Activated CD4-positive, CD25-positive, alpha-beta regulatory T cell treated with anti-CD3 and anti-CD28 coated beads, Interleukin-2, amount 50 U/mL, for 72 hours (primary cell): ENCODE measurements at places on chromosomes 5 and 9.
A peak's percentile ranks its signal among the peaks of the same experiment; 100 is the strongest.

DNA sequence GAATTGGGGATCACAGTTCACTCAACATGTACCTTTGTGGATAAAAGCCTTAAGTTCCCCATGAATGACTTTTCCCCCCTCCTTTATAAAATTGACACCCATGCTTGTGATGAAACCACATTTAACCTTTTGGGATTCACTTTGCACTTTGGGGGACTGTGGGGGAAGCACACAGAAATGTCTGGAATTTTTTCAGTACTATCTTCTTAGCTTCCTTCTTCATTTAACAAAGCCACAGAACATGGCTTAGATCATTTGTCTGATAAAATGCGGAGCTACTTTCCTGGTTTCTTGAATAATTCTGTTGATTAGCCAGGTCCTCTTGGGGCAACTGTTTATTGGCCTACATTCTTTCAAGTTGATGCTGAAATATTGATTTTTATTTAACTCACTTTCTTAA, 29.9 kb downstream of the TNFSF15 start:
- DNase-seq: no peak

DNA sequence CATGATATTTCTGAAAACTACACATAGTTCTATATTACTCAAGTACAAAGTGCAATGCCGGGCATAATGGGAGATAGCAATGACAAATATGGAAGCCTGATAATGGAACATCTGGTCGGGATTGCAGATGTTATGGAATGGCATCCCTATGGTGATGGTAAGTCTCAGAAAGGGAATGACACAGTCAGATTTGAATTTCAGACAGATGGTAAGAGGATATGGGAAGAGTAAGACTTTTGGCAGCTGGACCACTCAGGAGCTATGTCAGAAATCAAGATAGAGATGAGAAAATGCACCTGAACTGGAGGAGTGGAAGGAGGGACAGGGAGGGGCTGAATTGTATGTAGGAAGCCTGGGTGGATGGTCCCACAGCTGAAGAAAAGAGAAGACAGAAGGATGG, 200.0 kb downstream of the DTWD2 start:
- DNase-seq: no peak

- DNase-seq: peak; percentile 41
Observed at GRCh38 chr5:159208514-159209437, 577 bp downstream of the RNF145 start.

DNA sequence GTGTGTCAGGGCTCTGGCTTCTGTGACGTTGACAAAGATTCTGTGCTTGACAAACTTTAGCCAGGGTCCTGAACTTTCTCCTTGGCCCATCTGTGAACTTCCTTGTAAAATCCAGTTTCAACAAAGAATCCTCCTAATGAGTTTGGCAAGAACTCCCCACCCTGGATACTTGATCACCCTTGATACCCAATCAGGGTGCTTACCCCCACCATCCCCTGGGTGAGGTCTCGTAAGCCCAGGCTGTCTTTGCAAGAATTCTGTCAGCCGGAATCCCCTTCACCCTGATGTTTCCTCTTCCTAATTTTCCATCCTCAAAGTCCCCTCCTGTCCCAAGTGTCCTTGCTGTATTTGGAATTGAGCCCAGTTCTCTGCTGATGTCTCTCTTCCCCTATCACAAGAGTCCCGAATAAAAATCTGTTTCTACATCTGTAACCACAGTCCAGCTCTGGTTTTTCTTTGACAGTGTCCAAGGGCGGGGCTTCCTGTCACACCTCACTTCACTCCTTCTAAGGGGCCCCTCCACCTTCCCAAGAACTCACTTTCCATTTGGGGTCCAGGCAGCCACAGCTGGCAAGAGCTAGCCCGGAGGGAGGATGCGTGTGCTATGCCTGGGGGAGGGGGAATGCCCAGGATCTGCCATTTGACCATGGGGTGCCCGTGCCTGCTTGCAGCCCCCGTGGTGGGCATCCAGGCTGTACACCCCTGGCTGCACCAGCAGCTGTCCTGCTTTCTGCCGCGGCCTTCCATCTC, 2.7 kb upstream of the CARD19 start:
- DNase-seq: no peak

DNA sequence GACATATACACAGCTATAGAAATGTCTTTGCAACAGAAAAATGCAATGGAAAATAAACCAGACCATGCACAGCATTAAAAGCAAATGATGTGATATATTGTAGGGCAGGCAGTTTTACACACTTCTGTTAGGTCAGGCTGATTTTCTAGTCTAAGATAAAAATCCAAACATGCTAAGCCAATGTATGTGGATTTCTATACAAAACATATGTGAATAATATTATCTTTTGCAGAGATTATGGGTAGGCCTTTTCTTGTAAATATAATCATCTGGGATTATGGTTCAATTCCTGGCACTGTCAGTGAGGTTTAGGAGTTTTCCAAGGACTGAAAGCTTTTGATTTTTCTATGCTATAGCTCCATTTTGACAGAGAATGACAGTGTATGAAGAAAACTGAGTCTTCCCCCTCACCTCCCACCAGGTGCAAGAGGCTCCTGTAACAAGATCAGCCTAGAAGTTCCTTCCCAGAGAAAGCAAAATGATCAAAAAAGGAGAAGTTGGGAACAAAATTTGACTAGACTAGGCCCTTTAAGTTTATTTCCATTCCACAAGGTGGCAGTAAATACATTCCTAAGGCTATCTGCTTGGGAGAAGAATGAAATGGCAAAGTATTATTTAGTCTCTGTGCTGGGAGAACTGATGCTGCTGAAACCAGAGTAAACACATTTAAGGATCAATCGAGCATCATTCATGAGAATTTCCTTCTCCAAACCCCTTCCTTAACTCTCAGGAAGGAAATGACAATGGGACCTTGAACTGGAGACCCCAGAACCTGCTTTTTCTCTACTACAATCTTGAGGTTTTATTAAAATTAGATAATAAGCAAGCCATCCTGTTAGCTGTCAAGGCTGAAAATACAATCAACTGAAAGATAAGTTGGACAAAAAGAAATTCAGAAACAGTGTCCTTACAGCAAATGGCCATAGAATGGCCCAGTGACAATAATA, 133.0 kb upstream of the TUT7 start:
- DNase-seq: no peak

- DNase-seq: no peak
Observed at GRCh38 chr9:84670138-84671041, 861 bp downstream of the NTRK2 start.

DNA sequence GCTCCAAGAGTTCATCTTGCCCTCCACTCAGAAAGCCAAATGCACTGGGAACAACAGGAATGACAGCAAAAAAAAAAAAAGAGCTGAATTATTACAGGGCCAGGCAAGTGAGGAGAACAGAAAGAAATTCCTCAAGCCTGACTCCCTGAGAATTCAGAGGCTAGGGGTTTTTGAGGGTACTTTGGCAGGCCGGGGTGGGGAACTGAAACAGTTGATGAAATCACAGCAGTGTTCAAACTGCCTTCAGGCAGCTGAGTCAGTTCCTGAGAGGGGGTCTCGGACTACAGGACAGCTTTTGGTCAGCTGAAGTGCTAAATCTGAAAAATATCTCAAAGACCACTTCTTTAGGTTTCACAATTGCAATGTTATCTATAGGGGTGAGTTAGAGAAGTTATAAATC, 419.4 kb downstream of the SEMA5A start:
- no peak for DNase-seq

DNA sequence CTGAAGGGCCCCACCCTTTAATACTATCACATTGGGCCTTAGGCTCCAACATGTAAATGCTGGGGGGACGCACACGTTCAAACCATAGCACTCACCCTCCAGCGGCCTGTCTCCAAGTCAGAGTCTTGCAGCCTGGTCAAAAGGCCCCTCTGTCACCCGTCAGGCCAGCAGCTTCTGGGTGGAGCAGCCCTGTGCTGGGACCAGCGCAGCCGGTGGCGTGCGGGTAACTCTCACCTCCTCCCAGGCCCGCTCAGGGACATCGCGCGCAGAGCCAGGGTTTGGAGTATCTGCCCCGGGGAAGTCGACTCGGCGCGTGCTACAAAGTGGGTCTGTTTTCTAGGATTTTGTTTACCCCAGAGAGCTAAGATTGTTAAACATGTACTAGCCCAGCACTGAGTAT, 93.0 kb upstream of the COL5A1 start:
- DNase-seq: no peak

DNA sequence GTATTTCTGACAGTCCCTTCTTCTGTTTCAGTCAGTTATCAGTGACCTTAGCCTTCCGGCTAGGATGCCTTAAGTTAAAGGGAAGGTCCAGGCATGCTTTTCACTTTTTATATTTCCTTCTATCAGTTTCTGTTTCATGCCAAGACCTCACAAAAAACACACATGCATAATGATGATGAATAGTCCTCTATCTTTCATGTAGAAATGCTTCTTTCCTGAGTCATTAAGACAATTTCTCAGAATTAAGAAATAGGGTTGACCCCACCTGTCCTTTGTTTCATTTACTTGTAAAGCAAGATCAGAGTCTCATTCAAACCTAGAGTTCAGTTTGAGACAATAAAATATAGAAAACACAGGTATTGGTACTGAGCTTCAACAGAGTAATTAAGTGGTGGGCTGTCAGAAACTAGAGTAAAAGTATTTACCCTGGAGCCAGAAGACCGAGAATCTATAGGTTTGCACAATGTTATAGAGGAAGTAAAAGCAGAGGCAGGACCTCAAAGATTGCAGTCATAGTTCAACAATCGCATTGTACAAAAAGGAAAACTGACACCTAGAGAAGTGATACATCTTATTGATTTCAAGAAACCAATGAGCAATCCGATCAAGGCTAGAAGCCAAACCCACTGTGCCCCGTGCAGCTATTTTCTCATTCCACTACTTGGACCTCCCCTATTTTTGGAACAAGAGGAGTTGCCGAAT, 118.7 kb upstream of the PUM3 start:
- no peak for DNase-seq

- DNase-seq: no peak
Observed at GRCh38 chr5:40551496-40552491, 127.9 kb upstream of the PTGER4 start.

GRCh38 chr9:121676926-121677325, 25.5 kb downstream of the DAB2IP start:
- no peak for DNase-seq

DNA sequence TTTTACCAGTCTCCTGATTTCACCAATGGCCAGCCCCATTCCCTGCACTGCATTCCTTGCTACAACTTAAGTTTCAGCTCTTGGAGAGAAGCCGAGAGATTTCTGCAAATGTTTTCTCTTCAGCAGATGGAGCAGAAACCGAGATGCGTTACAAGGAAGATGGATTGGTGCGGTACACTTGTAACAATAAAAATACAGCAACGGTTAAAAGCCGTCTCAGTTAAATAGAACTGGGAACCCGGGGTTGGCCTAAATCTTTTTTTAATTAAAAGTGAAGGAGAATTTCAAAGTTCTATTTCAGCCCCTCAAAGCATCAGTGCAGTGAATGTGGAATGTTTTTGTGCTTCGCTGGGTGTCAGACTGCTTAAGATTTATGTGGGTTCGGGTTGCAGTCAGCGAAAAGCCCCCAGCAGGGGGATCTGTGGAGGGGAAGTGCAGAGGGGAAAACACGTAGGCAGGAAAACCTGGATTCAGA, 19.8 kb downstream of the BRINP1 start:
- DNase-seq: no peak

DNA sequence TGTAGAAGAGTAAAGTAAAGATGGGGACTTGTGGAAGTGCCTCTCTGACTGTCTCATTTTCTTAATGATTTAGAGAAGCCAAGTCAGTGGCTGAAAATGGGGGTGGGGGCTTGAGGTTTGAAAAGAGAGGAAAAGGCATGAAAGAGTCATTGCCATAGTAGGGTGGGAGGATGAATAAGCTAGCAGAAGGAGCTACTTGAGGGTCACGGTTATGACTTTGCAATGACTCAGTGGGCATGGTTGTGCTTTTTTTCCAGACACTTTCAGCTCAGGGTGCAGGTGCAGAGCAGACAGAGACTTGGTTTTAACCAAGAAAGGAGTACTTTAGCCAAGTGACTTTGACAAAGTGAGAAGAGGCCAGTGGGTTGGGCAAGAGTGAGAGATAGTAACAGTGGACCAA, 117.8 kb downstream of the PTTG1 start:
- peak; percentile 32 for DNase-seq

GRCh38 chr5:107553117-107553555, 117.6 kb downstream of the EFNA5 start:
- DNase-seq: no peak

DNA sequence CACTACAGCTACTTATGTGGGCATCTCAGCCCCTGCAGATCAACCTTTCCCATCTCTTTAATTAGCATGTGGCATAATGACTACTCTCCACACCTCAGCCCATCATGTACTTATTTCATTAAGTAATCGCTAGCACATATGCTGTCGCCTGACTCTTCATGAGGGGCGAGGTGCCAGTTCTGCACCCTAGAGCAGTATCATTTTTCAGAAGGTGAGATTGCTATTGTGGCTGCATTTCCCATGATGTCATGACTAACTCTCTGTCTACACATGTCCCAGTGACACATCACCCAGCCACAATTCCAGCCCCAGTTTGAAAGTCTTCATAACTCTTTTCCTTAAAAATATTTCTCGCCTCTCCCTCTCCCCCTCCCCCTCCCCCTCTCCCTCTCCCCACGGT, 7.6 kb upstream of the F2RL1 start:
- DNase-seq: no peak

- DNase-seq: no peak
Observed at GRCh38 chr5:179870952-179871351, 12.3 kb upstream of the MRNIP start.

DNA sequence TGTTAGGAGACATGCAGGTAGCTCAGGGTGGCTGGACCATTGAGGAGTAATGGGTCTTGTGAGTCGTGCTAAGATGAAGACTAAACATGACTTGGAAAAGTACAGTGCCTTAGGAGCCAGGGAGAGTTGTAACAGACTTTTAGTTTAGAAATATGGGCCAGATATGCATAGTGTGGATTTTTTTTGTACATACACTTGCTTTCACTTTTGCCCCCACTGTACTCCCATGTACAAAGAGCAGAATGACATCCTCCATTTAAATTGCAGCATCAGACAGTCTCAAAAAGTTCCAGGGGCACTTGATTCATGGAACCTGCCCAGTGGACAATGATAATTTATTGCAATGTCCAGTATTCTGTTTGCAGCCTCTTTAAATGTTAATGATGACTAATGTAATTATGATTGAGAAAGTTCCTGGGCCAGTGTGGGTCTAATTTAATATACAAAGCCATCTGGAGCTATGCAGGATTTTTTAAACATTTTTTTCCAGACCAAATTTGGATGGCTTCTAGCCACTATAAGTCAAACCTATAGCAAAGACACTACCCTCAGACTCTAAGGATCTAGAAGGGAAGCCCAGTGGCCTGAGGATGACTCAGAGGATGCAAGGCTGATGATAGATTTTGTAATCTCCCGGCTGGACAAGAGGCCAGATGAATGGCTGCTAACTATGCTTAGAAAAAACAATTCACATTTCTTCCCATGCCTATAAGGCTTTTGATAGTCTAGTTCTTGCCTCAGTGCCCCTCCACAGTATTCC, 80.1 kb downstream of the TRPC7 start:
- DNase-seq: no peak

- DNase-seq: no peak
Observed at GRCh38 chr5:133130387-133131118, 78.7 kb downstream of the HSPA4 start.

GRCh38 chr5:1564182-1564748, 40.5 kb upstream of the LPCAT1 start:
- DNase-seq: no peak

- no peak for DNase-seq
Observed at GRCh38 chr9:90787771-90788460, 13.7 kb upstream of the SYK start.
